ENCODE measurements at places on chromosomes 7 and 10.

DNA sequence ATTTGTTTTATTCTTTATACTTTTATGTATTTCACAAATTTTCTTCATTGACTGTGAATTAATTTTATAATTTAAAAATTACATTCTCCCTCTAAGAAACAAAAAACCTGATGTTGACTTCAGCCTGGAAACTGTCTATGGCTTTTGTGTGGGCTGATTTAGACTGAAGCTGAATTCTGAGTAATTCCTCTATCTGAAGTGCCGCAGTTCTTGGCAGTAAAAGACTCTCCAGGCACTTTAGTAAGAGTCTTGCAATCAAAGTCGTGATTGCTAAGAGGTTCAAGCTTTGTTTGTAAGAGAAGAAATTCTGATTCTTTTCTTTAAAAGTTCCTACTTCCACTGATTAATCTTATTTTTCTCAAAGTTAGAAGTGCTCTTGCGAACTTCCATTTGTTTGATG, 3.4 kb upstream of the CEP41 start:
- no peaks in the 10 kb centered on the region for H3K27me3 ChIP-seq
- no peaks in the 10 kb centered on the region for H3K36me3 ChIP-seq
- H3K4me3 ChIP-seq = no peak overlapping the region
- H3K27ac ChIP-seq = no peak overlapping the region
- DNase-seq = no peak

DNA sequence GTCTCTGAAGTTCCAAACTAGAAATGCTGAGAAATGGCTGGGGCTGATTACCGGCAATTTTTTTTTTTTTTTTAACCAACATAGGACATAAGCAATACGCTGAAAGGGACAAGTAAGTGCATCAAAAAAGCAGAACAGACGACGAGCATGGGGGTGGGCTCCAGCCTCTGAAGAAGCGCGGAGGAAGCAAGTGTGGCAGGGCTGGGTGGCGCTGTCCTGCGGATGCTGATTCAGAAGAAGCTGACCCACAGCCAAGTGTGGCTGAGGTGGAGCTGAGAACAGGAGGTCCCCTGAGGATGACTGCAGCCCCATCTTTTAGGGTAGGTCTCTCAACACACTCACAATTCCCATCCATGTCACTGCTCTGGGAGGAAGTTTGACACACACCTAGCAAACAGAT, 65.6 kb downstream of the CTBP2 start:
- no peak overlapping the region for H3K4me3 ChIP-seq
- H3K4me1 ChIP-seq = peaks cover 14% of the 10 kb centered on the region

DNA sequence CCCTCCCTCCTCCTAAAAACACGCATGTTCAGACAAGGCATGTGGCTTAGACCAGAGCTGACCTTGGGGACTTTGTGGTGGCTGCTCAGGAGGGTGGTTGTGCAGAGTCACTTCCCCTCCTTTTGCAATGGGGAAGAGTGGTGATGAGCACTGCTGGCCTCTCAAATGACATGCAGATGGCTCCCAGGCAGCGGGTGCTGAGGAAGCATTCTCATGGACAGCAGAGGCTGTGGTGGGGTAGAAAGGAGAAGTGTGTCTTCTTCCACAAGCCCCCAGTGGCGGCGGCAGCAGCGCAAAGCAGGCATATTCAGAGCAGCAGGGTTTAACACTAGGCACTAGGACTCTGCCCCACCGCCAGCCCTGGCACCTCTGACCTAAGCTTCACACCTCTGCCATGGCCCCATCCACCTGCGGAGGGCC, 105.9 kb upstream of the ANLN start:
- no peak overlapping the region for H3K4me3 ChIP-seq
- H3K27me3 ChIP-seq = no peaks in the 10 kb centered on the region
- no peak overlapping the region for H3K27ac ChIP-seq
- H3K36me3 ChIP-seq = no peaks in the 10 kb centered on the region
- DNase-seq = no peak

GRCh38 chr10:112580267-112580666, 133.3 kb downstream of the VTI1A start:
- H3K27me3 ChIP-seq = no peaks in the 10 kb centered on the region
- H3K4me3 ChIP-seq = no peak overlapping the region
- H3K4me1 ChIP-seq = no peaks in the 10 kb centered on the region

- H3K27me3 ChIP-seq = no peaks in the 10 kb centered on the region
- peaks cover 49% of the 10 kb centered on the region for H3K4me1 ChIP-seq
- DNase-seq = no peak
- no peak overlapping the region for H3K4me3 ChIP-seq
Observed at GRCh38 chr10:79402625-79402946, 42.8 kb downstream of the ZCCHC24 start.

- H3K36me3 ChIP-seq = no peaks in the 10 kb centered on the region
- H3K4me1 ChIP-seq = no peaks in the 10 kb centered on the region
- no peak overlapping the region for H3K27ac ChIP-seq
- DNase-seq = no peak
- H3K4me3 ChIP-seq = no peak overlapping the region
- no peaks in the 10 kb centered on the region for H3K27me3 ChIP-seq
Observed at GRCh38 chr10:59885430-59886134, 20.8 kb downstream of the CCDC6 start.
